ENCODE measurements at places on chromosomes 16 and 17.

DNA sequence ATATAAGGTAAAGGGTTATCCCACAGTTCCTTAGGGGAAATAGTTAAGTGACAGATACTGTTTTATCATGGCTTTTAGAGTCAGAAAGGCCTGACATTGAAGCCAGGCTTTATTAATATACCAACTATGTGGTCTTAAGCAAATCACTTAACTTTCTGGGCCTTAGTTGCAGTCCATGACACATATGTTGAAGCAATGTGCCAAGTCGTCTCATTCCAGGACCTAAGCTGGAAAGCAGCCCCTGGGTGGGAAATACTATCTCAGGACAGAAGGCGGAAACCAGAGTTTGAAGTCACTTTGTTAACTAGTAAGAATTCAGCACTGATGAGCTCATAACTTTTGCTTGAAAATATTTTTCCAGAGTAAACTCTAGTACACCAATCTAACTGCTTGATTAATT is 80.0 kb downstream of the USP32 start:
- peak; percentile 63 for DNase-seq

GRCh38 chr17:43736389-43736788 is 22.2 kb downstream of the SOST start:
- no peak for DNase-seq

- DNase-seq, result no peak
Measured at GRCh38 chr17:49114703-49115102, 17.9 kb upstream of the B4GALNT2 start.

DNA sequence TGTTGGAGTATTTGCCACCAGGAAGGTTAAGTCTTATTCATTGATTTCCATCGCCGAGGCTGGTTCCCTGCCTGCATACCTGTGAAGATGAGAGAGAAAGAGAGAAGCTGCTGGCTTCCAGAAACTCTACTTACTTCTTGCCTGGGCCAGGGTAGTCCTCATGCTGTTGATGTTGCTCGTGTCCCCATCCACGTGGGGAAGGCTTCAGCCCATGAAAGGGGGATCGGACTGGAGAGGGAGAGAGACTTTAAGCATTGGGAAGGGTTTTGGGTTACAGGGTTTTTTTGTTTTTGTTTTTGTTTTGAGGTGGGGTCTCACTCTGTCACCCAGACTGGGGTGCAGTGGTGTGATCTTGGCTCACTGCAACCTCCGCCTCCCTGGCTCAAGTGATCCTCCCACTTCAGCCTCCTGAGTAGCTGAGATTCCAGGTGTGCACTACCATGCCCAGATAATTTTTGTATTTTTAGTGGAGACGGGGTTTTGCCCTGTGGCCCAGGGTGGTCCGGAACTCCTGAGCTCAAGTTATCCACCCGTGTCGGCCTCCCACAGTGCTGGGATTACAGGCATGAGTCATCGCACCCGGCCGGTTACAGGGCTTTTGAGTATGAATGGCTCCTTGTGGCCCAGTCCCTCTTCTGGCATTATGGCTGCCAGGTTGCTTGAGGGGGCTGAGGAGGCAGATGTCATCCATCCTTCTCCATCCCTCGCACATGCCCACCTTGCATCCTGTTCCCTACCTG is 26.6 kb downstream of the ITGB3 start:
- DNase-seq, result peak; percentile 40

- DNase-seq, result no peak
Measured at GRCh38 chr17:40846515-40847144, 20.4 kb downstream of the KRT12 start.

- no peak for DNase-seq
Measured at GRCh38 chr17:58920773-58921172, 165.1 kb downstream of the PPM1E start.

DNA sequence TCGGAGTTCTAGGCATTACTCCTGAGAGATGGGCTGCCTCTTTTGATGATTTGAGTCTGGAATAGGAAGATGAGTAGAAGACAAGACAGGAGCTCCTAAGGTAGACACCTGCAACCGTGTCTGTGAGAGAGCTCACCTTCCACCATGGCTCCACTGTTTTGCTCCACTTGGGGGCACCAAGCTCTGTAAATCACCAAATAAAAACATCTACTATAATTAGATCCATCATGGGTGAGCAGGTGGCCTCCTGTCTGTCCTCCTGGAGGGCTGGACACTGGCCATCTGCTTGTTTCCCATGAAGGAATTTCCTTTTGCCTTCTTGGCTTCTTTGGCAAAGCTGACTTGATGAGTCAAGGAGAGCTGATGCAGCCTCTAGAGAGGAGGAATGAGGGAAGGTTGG is 179.0 kb downstream of the HAPSTR1 start:
- DNase-seq, result no peak

DNA sequence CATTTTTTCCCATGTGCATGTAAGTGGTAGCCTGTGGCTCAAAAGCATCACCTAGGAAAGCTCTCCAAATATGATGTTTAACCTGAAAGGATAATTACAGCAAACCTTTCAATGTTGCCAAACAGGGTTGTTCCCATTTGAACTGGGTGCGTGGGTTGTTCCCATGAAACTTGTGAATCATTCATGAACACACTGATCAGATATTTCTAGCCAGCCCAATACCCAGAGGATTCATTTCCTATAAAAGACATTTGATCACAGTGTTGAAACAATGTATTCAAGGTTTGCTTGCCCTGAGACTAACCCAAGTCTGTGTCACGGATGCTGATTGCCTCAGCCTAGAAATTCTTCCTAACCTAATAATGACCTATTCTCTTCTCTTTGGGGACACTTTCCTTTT is 12.9 kb downstream of the KRT39 start:
- peak; percentile 90 for DNase-seq

DNA sequence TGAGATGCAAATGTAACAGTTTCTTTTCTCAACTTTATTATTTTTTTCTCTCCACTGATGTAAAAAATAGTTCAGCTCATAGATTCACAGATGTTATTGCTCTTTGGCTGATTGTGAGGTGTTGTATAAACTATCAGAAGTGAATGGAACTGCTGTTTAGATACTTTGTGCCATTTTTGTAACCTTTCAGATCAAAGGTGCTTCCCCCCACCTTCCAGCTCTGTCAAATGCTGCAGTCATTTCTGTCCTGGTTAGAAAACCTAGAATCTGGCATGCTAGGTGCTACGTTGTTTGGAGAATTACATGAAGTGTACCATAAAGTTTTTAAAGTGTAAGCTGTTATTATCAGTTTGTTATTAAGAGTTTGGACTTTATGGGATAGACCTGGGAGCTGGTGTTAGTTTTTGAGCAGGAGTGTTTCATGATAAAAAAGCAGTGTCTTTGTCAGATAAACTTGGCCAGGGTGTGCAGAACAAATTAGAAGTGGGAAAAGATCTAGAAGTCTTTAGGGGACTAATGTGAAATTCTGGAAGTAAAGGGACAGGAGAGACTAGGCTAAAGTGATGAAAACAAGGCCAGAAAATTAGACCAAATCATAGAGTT is 1.8 kb upstream of the WIPI1 start:
- no peak for DNase-seq

GRCh38 chr16:66798161-66798560 is 3.2 kb downstream of the TERB1 start:
- peak; percentile 36 for DNase-seq

DNA sequence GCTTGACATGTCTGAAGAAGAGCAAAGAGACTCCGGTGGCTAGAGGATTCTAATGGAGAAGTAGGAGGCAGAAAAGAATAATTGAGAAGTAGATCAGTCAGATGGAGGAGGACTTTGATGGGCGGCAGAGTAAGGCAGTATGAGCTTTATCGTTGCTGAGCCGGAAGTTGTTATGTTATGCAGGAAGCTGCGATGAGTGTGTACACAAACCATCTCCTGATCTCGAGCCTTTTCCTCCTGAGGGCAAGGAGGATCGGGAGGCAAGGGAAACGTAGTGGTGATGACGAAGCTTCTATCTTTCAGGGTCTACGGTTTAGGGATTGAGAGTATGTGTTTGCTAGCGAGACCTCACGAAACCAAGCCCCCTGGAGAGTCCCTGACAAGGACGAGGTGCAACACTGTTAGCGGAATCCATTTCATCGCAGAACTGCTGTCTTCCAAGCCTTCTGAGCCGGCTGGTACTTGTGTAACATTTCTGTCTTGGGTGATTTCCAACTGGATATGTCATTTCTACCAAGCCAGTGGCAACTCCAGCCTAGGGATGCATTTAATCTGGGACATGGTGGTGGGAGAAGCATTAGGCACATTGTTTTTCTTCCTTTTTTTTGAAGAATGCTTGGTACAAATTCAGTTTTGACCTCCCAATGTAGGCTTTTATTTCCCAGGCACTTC is 45.5 kb downstream of the RBFOX1 start:
- DNase-seq, result no peak

- peak; percentile 27 for DNase-seq
Measured at GRCh38 chr17:39547713-39548478, 59.8 kb downstream of the NEUROD2 start.

DNA sequence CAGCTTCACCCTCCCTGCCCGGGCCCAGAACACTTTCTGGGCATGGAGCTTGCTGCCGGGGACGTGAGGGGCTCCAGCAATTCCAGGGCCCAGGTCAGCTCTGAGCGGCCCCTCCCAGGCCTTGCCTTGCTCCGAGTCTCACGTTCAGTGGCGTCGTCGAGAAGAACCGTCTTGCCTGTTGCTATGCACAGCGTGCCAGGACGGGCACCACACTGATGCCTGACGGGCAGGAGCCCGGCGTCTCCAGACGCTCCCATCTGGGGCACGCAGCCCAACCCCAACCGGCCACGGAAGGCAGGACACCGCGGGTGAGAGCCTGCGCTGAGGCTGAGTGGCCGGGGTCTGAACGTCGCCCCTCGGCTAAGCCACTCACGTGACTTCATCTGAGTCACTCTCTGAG is 27.1 kb downstream of the TIMM22 start:
- DNase-seq, result no peak

GRCh38 chr17:68591583-68591982 is 9.6 kb downstream of the FAM20A start:
- no peak for DNase-seq

DNA sequence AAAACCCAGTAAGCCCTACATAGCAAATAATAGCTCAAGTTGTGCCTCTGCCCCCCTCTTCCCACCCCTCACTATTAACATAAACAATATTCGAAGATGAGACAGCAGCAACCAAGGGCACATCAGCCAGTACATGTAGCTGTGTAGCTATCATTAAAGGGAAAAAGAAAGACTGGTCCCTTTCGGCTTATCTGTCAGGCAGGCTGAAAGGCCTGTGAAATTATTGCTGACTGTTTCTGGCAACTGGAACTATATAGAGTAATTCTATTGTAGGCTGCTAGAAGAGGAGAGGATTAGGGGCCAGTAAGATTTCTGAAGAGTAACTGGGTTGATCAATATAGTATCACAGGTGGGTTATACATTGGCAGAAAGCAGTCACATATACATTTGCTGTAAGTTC is 36.5 kb upstream of the RASL10B start:
- no peak for DNase-seq

- no peak for DNase-seq
Measured at GRCh38 chr16:65120461-65120830, 1.4 kb downstream of the CDH11 start.

All from AG10803 (cell line).